ENCODE measurements at places on chromosomes 4 and X. TPM values are rescaled to one million over a fixed set of nuclear protein-coding genes. Genes with fewer than 3 reads are reported as not detected.
A peak's percentile ranks its signal among the peaks of the same experiment; 100 is the strongest.

DNA sequence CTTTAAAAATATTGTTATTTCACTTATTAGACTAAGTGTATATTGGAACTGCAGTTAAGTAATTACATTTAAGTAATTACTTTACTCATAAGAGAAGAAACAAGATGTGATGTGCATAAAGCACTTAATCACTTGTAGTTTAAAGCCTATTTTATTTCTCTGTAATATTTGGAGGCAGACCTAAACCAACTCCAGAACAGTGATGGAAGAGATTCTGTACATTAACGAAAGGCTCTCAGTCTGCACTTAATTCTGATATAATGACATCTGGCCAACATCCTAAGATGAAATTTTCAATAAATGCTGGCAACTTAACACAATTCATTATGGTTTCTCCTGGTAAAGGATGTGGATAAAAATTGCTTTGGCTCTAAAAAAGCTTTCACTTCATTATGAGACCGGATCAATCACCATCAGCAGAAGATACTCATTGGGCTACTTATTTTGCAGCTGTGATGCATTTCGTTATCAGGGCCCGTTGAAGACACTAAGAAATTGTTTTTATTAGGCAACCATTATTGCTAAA is 342.6 kb downstream of the C4orf33 start:
- no peaks in the 10 kb centered on the region for H3K27me3 ChIP-seq
- H3K36me3 ChIP-seq: no peaks in the 10 kb centered on the region
- DNase-seq: no peak
- H3K4me1 ChIP-seq: no peaks in the 10 kb centered on the region
- H3K27ac ChIP-seq: no peak overlapping the region

DNA sequence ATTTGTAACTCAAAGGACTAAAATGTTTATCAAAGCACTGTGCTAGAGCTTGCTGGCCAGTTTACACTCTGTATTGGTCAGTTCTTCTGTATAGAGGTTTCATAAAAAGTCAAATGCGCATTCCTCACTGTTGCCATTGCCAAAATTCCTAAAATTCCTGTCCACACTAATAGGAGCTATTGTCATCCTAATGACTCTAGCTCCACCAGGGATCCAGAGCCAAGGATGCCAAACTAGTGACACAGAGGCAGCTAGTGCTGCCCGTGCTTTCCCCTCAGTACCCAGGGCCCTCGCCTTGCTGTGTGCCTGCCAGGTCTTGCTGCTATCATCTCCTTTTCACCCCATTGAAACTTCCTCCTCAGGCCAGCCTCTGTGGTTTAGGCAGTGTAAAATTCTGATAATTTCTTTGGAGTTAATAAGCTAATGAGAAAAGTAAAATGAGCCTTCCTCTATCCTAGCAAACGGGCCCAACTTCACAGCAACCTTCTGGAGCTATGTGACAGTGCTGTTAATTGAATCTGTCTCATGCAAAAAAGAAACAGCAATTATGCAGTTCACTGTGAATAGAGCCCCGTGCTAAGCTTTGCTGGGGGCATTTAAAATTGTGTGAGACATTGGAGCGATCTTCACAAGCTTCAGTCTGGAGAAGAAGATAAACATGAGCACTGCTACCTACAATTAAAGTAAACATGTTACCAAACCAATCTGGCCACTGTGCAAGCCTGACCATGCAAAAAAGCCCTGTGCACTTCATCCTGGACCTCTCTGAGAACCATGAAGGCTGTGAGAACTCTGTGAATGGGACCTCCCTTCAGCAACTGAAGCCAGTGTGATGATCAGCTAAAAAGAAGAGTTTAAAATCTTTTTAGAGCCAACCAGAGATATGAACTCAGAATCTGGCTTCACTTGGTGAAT is 43.1 kb upstream of the FGF2 start:
- H3K4me3 ChIP-seq: no peak overlapping the region
- DNase-seq: peak; percentile 87
- peak overlapping the region; percentile 19 for H3K27ac ChIP-seq
- H3K4me1 ChIP-seq: peaks cover 7% of the 10 kb centered on the region

DNA sequence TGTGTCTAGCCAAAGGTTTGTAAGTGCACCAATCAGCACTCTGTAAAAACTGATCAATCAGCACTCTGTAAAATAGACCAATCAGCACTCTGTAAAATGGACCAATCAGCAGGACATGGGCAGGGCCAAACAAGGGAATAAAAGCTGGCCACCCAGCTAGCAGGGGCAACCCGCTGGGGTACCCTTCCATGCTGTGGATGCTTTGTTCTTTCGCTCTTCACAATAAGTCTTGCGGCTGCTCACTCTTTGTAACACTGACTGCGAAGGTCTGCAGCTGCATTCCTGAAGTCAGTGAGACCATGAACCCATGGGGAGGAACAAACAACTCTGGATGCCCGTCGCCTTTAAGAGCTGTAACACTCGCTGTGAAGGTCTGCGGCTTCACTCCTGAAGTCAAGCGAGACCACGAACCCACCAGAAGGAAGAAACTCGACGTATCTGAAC is 14.3 kb downstream of the HNRNPDL start:
- H3K36me3 ChIP-seq: no peaks in the 10 kb centered on the region
- H3K4me3 ChIP-seq: no peak overlapping the region
- H3K4me1 ChIP-seq: no peaks in the 10 kb centered on the region
- no peak for DNase-seq

DNA sequence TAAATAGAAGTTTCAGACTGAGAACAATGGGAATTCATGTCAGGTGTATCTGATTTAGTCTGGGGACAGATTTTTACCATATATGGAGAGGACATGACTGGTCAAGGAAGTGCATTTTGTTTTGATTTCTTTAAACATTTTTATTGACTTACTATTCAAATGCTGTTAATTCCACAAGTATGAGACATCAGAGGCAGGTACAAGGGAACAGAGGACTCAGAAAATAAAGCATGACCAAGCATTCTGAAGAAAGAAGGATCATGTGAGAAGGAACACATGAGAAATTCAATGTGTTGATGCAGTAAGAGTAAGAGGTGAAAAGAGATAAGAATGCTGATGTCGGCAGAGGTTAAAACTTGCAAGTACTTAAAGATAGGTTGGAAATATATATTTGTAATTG is 1452.6 kb downstream of the PCDH7 start:
- H3K4me3 ChIP-seq: no peak overlapping the region
- H3K27ac ChIP-seq: no peak overlapping the region
- DNase-seq: peak; percentile 21
- no peaks in the 10 kb centered on the region for H3K36me3 ChIP-seq
- H3K27me3 ChIP-seq: no peaks in the 10 kb centered on the region

DNA sequence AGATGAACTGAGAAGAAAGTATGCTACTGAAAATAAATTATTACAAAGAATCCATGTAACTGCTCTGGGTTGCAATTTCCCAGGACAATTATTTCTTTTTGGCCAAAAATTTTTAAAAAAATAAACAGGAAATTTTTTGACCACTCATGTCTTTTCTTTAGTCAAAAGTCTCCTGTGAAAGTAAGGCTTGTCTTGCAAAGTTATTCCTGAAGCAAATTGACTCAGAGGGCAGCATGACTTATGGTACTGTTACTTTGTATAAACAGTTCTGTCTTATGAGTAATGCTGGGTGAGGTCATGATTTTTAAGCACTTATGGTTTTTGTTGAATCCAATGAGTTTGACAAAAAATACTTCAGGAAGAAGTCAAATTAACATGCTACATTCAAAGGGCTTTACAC is 292.8 kb upstream of the ARSJ start:
- DNase-seq: peak; percentile 99
- no peak overlapping the region for H3K4me3 ChIP-seq
- H3K4me1 ChIP-seq: no peaks in the 10 kb centered on the region

DNA sequence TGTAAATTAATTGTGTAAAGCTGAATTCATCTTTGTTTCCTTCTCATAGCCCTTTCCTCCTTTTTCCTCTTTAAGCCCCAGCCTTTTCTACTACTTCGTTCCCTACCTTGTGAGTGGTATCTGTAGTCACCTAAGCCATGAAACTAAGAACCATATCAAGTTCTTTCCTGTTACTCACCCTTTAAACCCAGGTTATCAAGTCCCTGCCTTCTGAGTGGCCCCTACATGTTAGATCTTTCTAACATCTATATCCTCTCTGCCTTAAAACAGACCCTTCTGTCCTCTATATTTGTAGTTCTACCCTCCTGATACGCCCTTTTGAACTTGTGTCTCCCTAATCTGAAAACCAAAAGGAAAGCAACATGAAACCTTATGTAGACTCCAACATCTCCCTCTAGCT is 7.2 kb downstream of the AP1AR start:
- no peaks in the 10 kb centered on the region for H3K27me3 ChIP-seq
- H3K27ac ChIP-seq: no peak overlapping the region
- no peak overlapping the region for H3K4me3 ChIP-seq
- no peaks in the 10 kb centered on the region for H3K36me3 ChIP-seq

DNA sequence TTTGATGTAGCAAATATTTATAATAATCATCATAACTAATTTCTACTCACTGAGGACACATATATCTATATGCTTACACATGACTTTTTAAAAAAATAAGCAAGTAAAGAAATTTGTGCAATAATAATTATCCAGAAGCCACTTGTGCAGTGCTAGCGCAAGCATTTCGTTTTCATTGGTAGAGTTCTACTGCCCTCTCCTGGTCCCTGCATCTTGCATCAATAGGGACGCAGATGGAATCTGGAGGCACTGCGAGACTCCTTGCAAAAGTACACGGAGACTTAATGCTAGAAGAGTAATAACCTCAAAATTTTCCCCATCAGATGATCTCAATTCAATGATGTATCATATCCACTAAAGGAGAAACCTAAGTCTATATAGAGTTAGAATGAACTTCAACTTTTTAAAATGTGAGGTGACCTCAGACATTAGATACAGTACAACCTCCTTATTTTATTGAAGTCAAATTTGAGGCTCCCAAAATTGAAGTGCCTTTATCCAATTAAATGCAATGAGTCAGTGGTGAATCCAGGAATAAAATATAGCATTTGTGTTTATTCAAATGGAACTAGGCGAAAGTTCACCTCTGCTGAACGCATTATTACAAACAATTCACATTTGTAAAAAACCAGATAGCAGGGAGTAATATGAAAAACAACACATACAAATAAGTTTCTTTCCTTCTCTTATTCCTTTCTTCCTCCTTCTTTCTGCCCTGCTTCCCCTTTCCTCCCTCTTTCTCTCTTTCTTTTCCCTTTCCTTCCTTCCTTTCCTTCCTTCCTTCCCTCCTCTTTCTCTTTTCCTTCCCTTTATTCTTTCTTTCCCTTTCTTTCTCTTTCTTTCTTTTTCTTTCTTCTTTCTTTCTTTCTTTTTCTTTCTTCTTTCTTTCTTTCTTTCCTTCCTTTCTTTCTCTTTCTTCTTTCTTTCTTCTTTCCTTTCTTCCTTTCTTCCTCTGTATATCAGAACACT is 450.0 kb downstream of the ANKRD50 start:
- peak; percentile 88 for DNase-seq
- H3K27me3 ChIP-seq: no peaks in the 10 kb centered on the region
- H3K4me3 ChIP-seq: no peak overlapping the region
- H3K27ac ChIP-seq: no peak overlapping the region

- H3K27ac ChIP-seq: no peak overlapping the region
- no peaks in the 10 kb centered on the region for H3K4me1 ChIP-seq
- DNase-seq: peak; percentile 61
- no peak overlapping the region for H3K4me3 ChIP-seq
- no peaks in the 10 kb centered on the region for H3K36me3 ChIP-seq
- no peaks in the 10 kb centered on the region for H3K27me3 ChIP-seq
Measured at GRCh38 chrX:48025561-48025960, 18.8 kb downstream of the SPACA5 start.

GRCh38 chr4:86919561-86920223 is 15.1 kb upstream of the AFF1 start:
- no peaks in the 10 kb centered on the region for H3K27me3 ChIP-seq
- H3K36me3 ChIP-seq: no peaks in the 10 kb centered on the region
- H3K27ac ChIP-seq: no peak overlapping the region
- H3K4me3 ChIP-seq: no peak overlapping the region

DNA sequence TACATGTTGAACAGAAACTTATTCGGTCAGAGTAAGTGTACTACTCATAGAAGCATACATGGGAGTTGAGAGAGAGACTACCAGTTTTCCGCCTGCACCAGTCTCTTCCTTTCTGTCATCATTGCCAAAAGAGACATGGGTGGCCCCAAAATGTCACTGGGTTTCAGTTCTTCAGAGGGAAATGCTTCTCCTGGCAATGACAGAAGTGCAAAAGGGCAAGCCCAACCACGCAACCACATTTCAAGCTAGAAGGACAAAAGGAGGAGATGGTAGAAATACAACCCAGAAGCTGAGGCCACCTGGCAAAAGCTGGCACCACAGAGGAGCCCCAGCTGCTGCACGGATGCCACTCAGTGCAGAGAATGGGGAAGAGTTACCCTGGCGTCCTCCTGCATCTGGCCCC is 320.1 kb downstream of the BCOR start:
- no peaks in the 10 kb centered on the region for H3K4me1 ChIP-seq
- H3K36me3 ChIP-seq: no peaks in the 10 kb centered on the region
- H3K27me3 ChIP-seq: peaks cover 7% of the 10 kb centered on the region
- DNase-seq: no peak

GRCh38 chr4:89268679-89269078 is 38.9 kb downstream of the GPRIN3 start:
- no peaks in the 10 kb centered on the region for H3K4me1 ChIP-seq
- H3K4me3 ChIP-seq: no peak overlapping the region
- H3K27ac ChIP-seq: no peak overlapping the region

GRCh38 chrX:133985164-133985966 is at the start of gene GPC3:
Gene GPC3, minus strand, starts transcription at chrX:133985594.
- DNase-seq: no peak
- H3K27ac ChIP-seq: no peak within 1 kb of the TSS
- H3K36me3 ChIP-seq: no peaks in the 10 kb centered on the region
- H3K4me1 ChIP-seq: no peaks in the 10 kb centered on the region
- H3K27me3 ChIP-seq: peaks cover 6% of the 10 kb centered on the region

GRCh38 chr4:23952258-23952657 is 62.4 kb upstream of the PPARGC1A start:
- no peaks in the 10 kb centered on the region for H3K4me1 ChIP-seq
- no peak overlapping the region for H3K27ac ChIP-seq
- no peak for DNase-seq
- H3K27me3 ChIP-seq: no peaks in the 10 kb centered on the region

GRCh38 chr4:179927473-179927872 is 2315.7 kb upstream of the TENM3 start:
- H3K27me3 ChIP-seq: no peaks in the 10 kb centered on the region
- H3K36me3 ChIP-seq: no peaks in the 10 kb centered on the region
- DNase-seq: no peak
- no peak overlapping the region for H3K27ac ChIP-seq
- H3K4me1 ChIP-seq: no peaks in the 10 kb centered on the region
- H3K4me3 ChIP-seq: no peak overlapping the region

- DNase-seq: peak; percentile 80
- no peak overlapping the region for H3K27ac ChIP-seq
- H3K36me3 ChIP-seq: no peaks in the 10 kb centered on the region
- no peaks in the 10 kb centered on the region for H3K27me3 ChIP-seq
- H3K4me3 ChIP-seq: no peak overlapping the region
Measured at GRCh38 chr4:86035688-86036087, 324.2 kb downstream of the MAPK10 start.

MAGEA12 gene
- not detected for total RNA-seq

DMRTC1B gene
- total RNA-seq: not detected

SORBS2 gene
- total RNA-seq: under 0.01 TPM

HDX gene
- total RNA-seq: 11.4 TPM

FAT4 gene
- total RNA-seq: 37.5 TPM

EBP gene
- 66.7 TPM for total RNA-seq

KLF8 gene
- total RNA-seq: not detected

SHROOM3 gene
- 19.5 TPM for total RNA-seq

MGAT4D gene
- not detected for total RNA-seq

PCSK1N gene
- total RNA-seq: not detected
